ENCODE measurements at places on chromosomes 2 and 18. TPM values are rescaled to one million over a fixed set of nuclear protein-coding genes. Genes with fewer than 3 reads are reported as not detected.

LGALSL gene
- total RNA-seq = 11.1 TPM

IL1R2 gene
- 0.66 TPM for total RNA-seq

ID2 gene
- total RNA-seq = 109 TPM

HOXD10 gene
- total RNA-seq = not detected

GCG gene
- total RNA-seq = not detected

MC5R gene
- not detected for total RNA-seq

CYRIA gene
- 1.5 TPM for total RNA-seq

ECEL1 gene
- not detected for total RNA-seq

BIN1 gene
- 26.1 TPM for total RNA-seq

SAP130 gene
- total RNA-seq = 3.3 TPM

HOXD9 gene
- not detected for total RNA-seq

ZDBF2 gene
- 10.9 TPM for total RNA-seq

TCF23 gene
- not detected for total RNA-seq

NYAP2 gene
- total RNA-seq = not detected

POU3F3 gene
- 0.06 TPM for total RNA-seq

SLC9A4 gene
- total RNA-seq = under 0.01 TPM

FAM110C gene
- under 0.01 TPM for total RNA-seq

CFAP53 gene
- 0.37 TPM for total RNA-seq

SCN1A gene
- total RNA-seq = 0.25 TPM

CXCR2 gene
- total RNA-seq = not detected

CDH20 gene
- not detected for total RNA-seq

SLC40A1 gene
- 22.6 TPM for total RNA-seq

KIF5C gene
- total RNA-seq = 0.13 TPM

SRSF7 gene
- total RNA-seq = 134 TPM

IL36G gene
- total RNA-seq = not detected

CRYBA2 gene
- total RNA-seq = not detected

KCNIP3 gene
- total RNA-seq = 0.13 TPM

TUBA3E gene
- not detected for total RNA-seq

ABCG5 gene
- total RNA-seq = under 0.01 TPM

FAM98A gene
- total RNA-seq = 39.2 TPM

ITSN2 gene
- total RNA-seq = 29.3 TPM

TEX44 gene
- total RNA-seq = not detected

RNF152 gene
- 89.0 TPM for total RNA-seq

PLEK gene
- total RNA-seq = 0.13 TPM

MMADHC gene
- 121 TPM for total RNA-seq

SH3YL1 gene
- total RNA-seq = 49.0 TPM

NETO1 gene
- total RNA-seq = not detected

AQP12A gene
- not detected for total RNA-seq

NTSR2 gene
- not detected for total RNA-seq

NUP35 gene
- total RNA-seq = 13.1 TPM

ANKRD53 gene
- 0.37 TPM for total RNA-seq

CNTNAP5 gene
- total RNA-seq = not detected

RIT2 gene
- total RNA-seq = not detected

SATB2 gene
- total RNA-seq = 11.8 TPM

CD226 gene
- 0.53 TPM for total RNA-seq

SLC20A1 gene
- total RNA-seq = 144 TPM

UGT1A4 gene
- not detected for total RNA-seq

FBLN7 gene
- 8.0 TPM for total RNA-seq

NT5C1B gene
- not detected for total RNA-seq

GTF2A1L gene
- total RNA-seq = 3.5 TPM

ANTXR1 gene
- total RNA-seq = 86.4 TPM

TRABD2A gene
- 0.66 TPM for total RNA-seq

REG3A gene
- total RNA-seq = not detected

THSD7B gene
- total RNA-seq = 0.40 TPM

RNF144A gene
- 1.5 TPM for total RNA-seq

UCN gene
- 0.50 TPM for total RNA-seq

SNTG2 gene
- not detected for total RNA-seq
